Eye (tissue), 1 donor: ENCODE measurements at places on chromosomes 16 and 17.

DNA sequence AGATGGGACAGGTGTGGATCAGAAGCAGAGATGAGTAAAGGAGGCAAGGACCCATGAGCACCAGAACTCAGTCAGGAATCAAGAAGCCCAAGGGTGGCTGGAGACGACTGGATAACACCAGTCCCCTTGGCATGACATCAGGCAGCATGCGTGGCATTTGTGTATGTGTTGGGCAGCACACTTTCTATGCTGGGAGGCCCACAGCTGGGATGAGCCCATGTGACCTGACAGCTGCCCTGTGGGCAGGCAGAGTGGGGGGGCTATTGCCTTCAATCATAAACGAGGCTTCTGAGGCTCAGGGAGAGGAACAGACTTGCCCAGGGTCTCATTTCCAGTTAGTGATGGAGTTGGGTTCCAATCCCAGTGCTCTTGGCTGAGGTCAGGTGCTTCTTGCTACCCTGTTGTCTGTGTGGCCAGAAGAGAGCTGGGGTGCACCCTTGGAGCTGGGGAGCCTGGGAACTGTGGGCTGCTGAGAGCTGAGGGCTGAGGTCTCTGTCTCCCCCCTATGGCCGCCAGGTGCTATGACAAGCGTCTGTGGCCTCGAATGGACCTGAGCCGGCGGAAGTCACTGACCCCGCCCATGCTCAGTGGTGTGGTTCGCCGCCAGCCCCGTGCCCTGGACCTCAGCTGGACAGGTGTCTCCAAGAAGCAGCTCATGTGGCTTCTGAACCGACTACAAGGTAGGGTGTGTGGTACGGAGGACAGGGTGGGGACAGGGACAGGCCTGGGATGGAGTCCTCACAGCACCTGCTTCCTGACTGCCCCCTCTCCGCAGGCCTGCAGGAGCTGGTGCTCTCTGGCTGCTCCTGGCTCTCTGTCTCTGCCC is 7.1 kb upstream of the ORAI3 start:
- DNase-seq, result peak; percentile 82

- no peak for DNase-seq
Measured at GRCh38 chr17:30458371-30458770, 18.8 kb upstream of the GOSR1 start.

DNA sequence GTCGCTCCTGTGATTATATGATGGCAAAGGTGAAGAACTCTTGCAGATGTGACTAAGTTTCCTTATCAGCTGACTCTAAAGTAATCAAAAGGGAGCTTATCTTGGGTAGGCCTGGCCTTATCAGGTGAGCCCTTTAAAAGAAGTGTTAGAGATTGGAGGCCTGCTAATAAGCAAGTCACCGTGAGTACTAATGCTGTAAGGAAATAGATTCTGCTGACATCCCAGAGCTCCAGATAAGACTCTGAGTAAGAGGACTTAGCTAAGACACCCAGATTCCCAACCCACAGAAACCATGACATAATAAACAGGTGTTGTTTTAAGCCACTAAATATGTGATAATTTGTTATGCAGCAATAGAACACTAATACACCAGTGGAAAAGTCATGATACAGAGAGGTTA is 99.9 kb upstream of the FAM20A start:
- no peak for DNase-seq

GRCh38 chr17:12613566-12613965 is 52.1 kb upstream of the MYOCD start:
- DNase-seq, result no peak

GRCh38 chr16:49478107-49478506 is 104.5 kb downstream of the C16orf78 start:
- no peak for DNase-seq
